Activated gamma-delta T cell (primary cell): ENCODE measurements at places on chromosomes 4 and X.

GRCh38 chr4:97548943-97549583 is 594.2 kb downstream of the STPG2 start:
- DNase-seq, result no peak

DNA sequence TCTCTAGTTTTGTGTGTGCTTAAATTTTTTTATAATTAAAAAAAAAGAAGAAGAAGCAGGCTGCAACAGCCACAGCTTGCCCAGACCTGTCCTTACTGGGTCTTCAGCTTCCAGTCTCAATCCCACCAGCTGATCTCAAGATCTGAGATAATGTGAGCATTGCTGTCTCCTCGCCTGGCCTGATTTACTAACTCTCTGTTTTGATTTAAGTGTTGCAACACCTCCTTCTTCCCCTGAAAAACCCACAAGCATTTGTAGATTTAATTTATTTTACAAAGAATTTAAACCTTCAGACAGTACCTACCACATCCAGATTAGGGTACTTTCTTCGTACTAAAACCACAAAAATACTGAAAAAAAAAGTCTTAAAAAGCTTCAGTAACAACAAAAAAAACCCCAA is 38.0 kb downstream of the FAM241A start:
- DNase-seq, result no peak

- no peak for DNase-seq
Observed at GRCh38 chrX:150936556-150936955, 38.1 kb upstream of the CD99L2 start.

DNA sequence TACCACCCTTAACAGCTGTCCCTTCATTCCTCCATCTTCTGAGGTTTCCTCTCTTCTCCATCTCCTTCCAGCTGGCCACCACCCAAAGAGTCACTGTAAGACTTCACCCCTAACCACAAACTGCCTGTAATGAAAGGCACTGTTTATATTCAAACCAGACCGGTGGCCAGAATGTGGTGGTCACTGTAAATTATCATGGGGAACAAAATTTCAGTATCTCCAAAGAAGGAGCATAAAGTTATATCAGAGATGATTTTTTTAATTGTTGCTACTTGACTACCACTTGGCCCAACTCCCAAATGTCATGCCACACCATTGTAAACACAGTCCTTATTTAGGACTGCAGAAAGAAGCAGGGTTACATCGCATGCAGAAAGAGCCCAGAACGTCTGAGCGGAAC is 44.8 kb downstream of the SMARCA1 start:
- no peak for DNase-seq

- DNase-seq, result no peak
Observed at GRCh38 chr4:52199574-52200338, 148.7 kb downstream of the SPATA18 start.

DNA sequence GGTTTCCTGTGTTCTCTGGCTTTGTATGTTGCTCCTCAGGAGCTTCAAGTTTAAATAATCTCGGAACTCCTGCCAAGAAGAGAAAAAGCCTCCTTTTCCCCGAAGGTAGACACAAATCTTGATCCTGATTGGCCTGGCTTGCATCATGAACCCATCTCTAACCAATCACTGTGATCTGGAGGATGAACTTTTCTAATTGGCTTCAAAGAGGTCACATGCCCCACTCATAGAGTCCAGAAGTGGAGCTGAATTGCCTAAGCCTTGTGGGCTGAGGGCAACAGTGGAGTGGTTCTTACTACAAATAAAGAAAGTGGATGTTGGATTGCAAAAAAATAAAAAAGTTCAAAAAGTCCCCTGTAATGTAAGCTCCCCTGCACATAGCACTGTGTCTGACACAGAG is 245.9 kb downstream of the MID1IP1 start:
- no peak for DNase-seq

DNA sequence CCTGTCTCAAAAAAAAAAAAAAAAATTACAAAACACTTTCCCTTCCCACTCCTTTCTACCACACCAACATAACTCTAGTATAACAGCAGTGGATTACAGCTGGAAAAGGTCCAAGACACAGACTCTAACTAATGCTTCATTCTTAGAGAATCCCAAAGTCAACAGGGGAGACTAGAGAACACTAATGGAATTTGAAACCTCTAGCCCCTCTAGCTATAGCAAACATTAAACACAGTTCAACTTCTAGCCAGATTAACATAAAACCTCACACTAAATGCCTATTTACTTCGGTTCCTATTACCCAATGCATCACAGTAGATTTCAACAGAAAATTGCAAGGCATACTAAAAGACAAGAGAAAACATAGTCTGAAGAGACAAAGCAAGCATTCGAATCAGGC is 10.5 kb upstream of the DHX15 start:
- no peak for DNase-seq

DNA sequence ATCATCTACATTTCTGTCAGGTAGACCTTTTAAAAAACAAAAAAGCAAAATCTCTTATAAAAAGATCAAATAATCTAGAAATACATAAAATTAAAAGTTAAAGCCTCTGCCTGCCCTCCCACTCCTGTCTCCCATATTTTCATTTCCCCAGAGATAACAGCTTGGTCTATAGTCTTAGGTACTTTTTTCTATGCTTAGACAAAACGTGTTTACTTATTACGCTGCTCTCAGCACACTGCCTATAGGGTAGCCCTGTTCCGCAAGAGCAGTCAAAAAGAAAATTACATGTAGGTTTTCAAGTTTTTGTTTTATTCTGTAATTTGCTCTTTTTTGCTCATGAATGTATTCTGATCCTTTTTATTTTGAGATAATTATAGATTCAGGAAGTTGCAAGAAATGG is 73.3 kb downstream of the TAF1 start:
- DNase-seq, result no peak

DNA sequence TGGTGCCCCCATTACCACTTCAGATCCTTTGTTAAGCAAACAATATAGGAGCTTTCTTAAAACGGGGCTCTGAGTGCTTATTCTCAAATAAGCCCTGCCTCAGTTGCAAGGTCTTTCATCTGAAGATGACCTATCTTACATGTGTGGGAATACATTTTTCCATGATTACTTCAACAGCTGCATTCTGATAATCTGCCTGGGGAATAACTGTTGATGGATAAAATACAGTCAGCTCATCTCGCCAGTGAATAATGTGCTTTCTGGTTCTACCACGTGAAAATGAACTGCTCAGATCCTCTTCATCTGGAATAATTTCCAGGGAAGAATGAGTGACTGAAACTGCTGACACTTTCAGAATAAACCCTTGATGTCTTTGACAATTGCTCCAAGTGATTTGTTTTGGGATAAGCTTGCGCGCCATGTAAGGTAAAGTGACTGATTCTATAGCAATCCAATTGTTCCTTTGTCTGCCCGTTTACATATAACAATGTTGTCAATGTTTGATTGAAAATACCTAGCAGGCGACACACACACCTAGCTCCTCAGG is 161.3 kb downstream of the RTL9 start:
- no peak for DNase-seq

DNA sequence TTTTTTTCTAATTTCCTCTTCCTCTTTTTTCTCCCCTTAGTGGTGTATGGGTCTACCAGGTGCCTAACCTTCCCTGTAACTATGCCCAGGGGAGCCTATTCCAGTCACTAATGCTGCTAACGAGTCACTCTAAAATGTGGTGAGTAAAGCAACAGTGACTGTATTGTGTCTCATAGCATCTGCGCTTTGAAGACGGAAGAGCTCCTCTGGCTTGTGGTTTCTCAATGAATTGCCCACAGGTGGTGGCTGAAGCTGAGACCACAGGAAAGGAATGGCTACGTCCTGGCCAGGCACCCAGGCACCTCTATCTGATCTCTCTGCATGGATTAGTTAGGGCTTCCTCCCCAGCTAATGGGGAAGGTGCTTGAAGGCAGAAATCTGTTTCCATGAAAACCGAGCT is 763.5 kb upstream of the FRG1 start:
- no peak for DNase-seq

DNA sequence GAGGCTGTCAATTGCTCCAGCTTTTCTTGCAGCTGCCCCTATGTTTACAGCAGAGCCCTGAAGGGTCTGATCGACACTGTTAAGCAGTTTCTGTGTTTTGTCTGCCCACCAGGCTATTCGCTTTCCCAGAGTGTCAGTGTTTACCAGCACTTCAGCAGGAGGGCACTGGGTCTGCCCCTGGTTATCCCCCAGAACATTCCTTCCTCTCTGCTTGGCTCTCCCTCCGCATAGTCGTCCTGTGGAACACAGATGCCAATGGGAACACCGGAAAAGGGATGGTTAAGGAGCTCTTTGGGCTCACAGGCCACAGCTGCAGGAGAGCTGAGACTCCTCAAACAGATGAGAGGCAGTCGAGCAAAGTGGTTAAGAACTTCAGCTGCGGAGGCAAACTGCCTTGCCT is 71.3 kb upstream of the FBXW7 start:
- no peak for DNase-seq

GRCh38 chr4:98468709-98469108 is 189.7 kb downstream of the TSPAN5 start:
- DNase-seq, result no peak

GRCh38 chr4:118112117-118113046 is 78.1 kb downstream of the NDST3 start:
- no peak for DNase-seq

DNA sequence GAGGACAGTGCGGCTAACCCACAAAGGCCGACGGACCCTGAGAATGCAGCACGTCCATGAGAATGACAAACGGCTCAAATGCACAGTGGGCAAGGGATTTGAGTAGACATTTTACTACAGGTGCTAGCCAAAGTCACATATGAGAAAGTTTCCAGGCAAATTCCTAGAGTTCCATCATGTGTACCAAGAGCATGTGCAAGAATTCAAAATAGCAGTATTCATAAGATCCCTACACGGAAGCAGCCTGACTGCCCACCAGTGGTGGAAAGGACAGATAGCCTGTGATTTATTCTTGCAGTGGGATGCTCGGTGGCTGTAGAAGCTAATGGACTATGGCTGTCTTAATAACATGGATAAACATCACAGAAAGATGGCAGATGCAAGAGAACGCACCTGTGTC is 68.0 kb downstream of the RGS12 start:
- no peak for DNase-seq

DNA sequence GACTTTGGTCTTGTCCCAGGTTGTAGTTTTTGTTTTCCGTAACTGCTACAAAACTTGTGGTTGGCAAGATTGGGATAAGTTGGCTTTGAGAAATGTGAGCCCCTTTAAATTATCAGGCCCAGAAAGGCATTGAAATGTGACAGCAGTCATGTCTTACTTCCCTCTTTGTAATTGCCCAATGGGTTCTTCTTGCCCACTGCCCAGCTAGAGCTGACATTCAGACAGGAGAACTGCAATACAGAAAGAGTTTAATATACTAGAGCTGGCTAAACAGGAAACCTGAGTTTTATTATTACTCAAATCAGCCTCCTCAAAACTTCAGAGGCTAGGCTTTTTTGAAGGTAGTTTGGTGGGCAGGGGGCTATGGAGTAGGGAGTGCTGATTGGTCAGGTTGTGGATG is 288.3 kb downstream of the ZNF674 start:
- no peak for DNase-seq

- no peak for DNase-seq
Observed at GRCh38 chr4:24741910-24742309, 53.5 kb upstream of the SOD3 start.

- no peak for DNase-seq
Observed at GRCh38 chrX:47579537-47579936, 2.7 kb upstream of the TIMP1 start.

DNA sequence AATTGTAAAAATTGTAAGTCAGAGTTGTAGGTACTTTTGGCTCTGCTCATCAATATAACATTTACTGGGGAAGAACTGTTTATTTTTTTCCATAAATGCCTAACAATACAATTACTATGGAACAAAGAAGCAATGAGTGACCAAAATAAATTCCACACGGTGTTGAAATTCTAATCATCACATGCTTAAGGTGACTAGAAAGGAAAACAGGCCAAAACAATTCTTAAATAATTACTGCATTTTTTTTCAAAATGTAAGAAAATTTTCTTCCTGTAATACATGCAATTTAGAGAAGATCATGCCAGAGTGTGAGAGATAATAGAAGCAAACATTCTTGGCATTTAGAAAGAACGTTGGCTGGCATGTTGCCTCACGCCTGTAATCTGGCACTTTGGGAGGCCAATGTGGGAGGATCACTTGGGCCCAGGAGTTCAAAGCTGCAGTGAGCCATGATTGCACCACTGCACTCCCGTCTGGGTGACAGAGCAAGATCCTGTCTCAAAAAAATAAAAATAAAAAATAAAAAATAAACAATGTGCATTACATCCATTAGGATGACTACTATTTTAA is 22.5 kb downstream of the C4orf46 start:
- no peak for DNase-seq
